ENCODE measurements at places on chromosomes 11 and 22. TPM values are rescaled to one million over a fixed set of nuclear protein-coding genes. Genes with fewer than 3 reads are reported as not detected.

Gene ACR
- not detected for total RNA-seq

Gene TLCD5
- 11.8 TPM for total RNA-seq

Gene ARHGAP20
- not detected for total RNA-seq

Gene TESMIN
- total RNA-seq = 22.1 TPM

Gene SOX6
- 24.0 TPM for total RNA-seq

Gene PGA4
- total RNA-seq = not detected

Gene APOBEC3F
- total RNA-seq = 9.1 TPM

Gene GLB1L3
- not detected for total RNA-seq

Gene C22orf39
- total RNA-seq = 36.1 TPM

Gene FOLR3
- total RNA-seq = not detected

Gene DGCR6
- total RNA-seq = 3.8 TPM

Gene KCNJ11
- 3.4 TPM for total RNA-seq

Gene LINC01488
- not detected for total RNA-seq

Gene KCTD14
- total RNA-seq = 8.2 TPM

Gene CCDC157
- 4.8 TPM for total RNA-seq

Gene HBE1
- total RNA-seq = not detected

Gene OR52H1
- total RNA-seq = not detected

Gene OR1S2
- not detected for total RNA-seq

Gene VPS37C
- total RNA-seq = 36.3 TPM

Gene PRDM11
- total RNA-seq = 11.8 TPM

Gene MIOX
- total RNA-seq = not detected

Gene TSSK2
- total RNA-seq = not detected

Gene C11orf97
- total RNA-seq = not detected

Gene OR52A1
- not detected for total RNA-seq

Gene POTEH
- total RNA-seq = not detected

Gene INCENP
- 110 TPM for total RNA-seq

Gene OR2D2
- total RNA-seq = not detected

Gene ABTB2
- total RNA-seq = 2.9 TPM

Gene CRELD2
- 38.1 TPM for total RNA-seq

Gene MFRP
- not detected for total RNA-seq

Gene FGF19
- total RNA-seq = 1.7 TPM

Measured in Caco-2 (cell line).